ENCODE measurements at places on chromosomes 16 and 17. TPM values are rescaled to one million over a fixed set of nuclear protein-coding genes. Genes with fewer than 3 reads are reported as not detected.

The CCL1 gene
- not detected for total RNA-seq

The CCNF gene
- 70.5 TPM for total RNA-seq

GRCh38 chr16:24396350-24397271 is 140.5 kb downstream of the CACNG3 start:
- DNase-seq: no peak

DNA sequence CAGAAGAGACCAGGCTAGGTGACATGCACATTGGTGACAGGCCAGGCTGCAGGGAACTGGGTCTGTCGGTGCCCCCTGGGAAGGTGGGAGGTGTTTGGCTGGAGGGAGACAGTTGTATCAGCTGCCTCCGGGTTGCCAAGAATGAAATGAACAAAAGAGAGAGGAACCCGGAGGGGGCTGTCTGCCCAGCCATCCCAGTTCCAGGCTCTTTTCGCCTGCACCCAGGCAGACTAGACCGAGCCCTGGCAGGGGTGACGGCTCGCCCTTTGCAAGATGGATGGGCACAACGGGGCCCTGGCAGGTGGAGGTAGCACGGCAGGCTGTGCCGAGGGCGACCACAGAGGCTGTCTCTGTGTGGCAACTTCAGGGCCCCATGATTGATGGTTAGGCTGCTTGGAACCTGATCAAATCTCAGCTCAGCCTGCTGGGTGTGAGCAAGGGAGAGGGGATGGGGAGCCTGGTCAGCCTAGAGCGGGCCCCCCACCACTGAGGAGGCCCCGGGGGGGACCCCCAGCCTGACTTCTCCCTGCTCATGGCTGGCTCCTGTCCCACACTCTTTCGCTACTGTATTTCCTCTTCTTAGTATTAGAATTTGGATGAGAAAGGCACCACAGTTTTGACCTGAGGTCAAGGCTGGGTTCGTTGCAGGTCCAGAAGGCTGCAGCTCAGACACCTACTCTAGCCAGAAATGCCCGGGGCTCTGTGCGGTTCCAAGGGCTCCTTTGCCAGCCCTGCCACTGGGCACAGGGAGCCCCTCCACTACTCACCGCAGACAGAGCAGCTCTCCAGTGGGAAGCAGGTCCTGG is 118.9 kb upstream of the CHMP6 start:
- no peak for DNase-seq

- no peak for DNase-seq
Observed at GRCh38 chr17:48194097-48194550, 86.6 kb downstream of the SNX11 start.
